AG09309 (cell line): ENCODE measurements at places on chromosomes 7 and 10.
A peak's percentile ranks its signal among the peaks of the same experiment; 100 is the strongest.

DNA sequence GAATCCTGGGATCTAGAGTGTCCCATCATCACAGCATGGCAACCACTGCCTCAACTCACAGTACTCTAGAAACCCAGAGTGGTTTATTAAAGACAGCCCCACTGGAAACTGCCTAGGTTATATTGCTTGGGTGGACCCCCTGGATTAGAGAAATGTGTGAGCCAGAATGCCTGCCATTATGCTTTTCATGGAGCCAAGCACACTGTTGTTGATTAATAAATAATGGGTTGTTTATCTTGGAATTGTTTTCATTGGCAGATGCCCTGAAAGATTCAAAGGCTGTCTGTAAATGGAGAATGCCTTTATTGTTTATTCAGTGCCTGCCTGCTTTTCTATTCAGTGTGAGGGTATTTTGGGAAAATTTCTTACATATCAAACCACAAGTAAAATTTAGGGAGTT is 52.1 kb downstream of the GNAI1 start:
- no peak for DNase-seq

DNA sequence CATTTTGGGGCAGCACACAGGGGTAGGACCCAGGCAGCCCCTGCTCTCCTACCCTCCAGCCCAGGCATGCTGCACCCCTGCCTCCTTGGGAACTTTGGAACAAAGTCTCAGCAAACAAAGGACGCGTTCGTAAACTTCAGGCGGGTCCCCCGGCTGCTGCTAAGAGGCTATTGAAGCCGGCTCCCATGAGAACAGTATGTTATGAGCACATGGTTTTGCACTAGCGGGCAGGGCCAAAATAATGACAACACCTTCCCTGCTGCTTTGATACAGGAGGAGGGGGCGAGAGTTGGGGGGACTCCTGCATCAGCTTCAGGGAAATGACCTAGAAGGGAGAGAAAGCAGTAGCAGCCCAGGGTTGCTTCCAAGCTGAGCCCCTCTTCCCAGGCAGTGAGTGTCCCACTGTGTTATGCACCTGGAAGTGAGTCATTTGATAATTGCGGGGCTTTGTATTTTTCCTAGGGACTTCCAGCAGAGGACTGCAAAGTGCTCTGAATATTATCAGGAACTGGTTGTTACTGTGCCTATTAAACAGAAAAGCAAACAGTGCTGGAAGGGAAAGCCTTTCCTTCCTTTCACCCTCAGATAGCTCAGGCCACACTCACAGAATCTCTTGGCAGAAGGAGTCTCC is 6.9 kb downstream of the ITPRIP start:
- no peak for DNase-seq

DNA sequence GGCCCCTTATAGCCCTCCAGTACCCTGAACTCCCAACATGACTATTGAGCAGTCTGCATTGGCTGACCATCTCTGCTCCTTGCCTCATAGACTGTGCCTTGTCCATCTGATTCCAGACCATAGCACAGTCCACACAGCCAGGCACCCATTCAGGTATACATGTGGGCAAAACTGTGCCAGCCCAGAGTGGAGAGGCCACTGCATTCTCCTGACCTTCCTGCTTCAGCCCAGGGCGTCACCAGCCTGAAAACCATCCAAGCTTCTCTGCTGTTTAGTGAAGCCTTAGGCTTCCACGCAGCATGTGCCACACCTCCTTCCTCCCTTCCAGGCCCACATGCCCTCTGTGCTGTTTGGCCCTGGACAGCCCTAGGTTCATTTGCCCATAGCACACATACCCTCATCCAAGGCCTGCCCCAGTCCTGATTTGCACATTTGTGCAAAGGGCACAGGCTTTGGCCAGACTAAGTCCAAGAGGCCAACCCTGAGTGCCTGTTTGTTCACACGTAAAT is 10.5 kb downstream of the DDX56 start:
- no peak for DNase-seq

- DNase-seq: peak; percentile 66
Observed at GRCh38 chr10:8392216-8392615, 337.7 kb downstream of the GATA3 start.

GRCh38 chr7:81638198-81638597 is 131.6 kb downstream of the HGF start:
- peak; percentile 92 for DNase-seq

- DNase-seq: no peak
Observed at GRCh38 chr10:112375721-112376395, 1.9 kb downstream of the ACSL5 start.

GRCh38 chr7:16063221-16063620 is 358.1 kb downstream of the CRPPA start:
- no peak for DNase-seq

DNA sequence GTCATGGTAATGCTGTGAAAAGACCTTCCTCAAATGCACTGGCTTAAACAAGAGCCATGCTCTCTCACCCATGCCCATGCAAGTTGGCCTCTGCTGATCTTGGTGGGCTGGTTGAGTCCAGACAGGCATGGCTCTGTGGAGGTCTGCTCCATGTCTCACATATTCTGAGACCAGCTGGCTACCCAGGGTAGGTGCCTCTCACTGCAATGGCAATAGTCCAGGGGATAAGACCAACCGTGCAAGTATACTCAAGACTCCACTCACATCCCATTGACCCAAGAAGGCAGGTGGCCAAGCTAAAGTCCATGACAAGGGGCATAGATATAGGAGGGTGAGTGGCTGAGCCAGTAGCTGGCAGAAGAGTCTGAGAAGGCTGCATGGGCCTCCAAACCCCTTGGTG is 14.2 kb upstream of the EBF3 start:
- DNase-seq: no peak

DNA sequence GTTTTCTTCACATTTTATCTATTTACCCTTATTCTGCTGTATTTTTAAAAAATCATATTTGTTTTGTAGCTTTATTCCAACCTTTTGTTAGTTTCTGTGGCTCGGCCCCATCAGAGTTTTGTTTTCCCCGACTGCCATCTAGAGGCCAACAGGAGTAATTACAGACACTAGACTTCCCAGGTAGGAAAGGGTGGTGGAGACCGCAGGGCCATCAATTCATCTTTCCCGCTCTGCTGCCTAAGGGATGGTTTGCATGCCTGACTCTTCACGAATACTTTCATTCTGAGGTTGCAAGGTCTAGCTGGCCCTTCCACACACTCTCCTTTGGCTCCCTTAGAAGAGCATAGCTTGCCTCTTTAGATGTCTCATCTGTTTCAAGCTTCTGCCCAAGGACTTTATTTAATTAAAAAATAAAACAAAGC is 38.3 kb downstream of the LYZL2 start:
- no peak for DNase-seq

DNA sequence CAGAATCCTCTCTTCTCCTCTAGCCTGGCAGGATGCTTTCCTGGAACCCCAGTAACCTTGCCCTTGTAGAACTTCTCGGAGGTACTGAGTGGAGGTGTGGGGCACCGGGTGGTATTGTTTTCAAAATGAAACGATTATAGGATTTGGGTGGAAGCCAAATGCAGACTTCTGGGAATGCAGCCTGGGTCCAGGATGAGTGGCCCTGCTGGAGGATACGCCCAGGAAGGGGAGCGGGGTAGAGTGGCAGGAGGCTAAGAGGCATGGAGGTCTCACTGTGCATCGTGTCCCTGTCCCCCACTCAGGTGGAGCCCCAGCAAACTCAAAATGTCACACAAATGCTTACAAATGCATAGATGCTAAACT is 109.1 kb upstream of the PPIF start:
- no peak for DNase-seq

- DNase-seq: no peak
Observed at GRCh38 chr7:32447218-32447617, 43.0 kb downstream of the LSM5 start.

DNA sequence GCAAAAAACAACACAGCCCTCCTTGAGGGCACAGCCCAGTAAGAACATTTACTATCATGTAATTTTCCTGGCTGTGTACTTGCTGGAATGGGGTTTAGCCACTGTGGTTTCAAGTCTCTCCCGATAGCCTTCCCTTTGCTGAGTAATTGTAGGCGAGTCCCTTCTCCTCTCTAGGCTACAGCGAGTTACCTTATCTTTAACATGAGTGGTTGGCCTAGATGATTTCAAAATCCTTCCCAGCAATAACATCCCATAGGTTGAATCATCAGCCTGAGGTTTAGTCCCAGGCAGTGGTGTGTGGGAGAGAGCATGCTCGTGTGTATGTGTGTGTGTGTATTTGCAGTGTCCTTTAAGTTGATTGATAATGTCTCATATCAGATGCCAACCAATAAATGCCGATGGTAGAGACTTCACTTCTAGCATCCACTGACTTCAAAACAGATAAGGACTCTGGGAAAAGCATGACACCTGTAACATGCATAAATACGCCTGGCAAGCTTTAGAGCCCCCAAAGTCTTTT is 142.9 kb upstream of the ZMIZ1 start:
- DNase-seq: peak; percentile 96

DNA sequence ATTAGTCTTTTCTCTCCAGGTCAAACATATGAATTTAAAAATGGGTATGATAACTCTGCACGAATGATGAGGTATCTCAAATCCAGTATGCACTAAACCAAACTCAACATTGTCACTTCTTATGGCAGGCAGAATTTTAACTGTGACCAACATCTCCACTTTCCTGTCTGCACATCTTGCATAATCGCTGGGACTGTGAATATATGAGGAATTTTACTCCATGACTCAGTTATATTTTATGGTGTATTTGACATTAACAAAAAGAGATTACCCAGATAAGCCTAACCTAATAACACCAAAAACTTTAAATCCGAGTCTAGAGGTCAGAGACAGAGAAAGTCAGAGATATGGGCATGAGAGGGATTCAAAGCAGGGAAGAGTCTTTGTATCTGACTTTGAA is 454.5 kb upstream of the SEMA3D start:
- no peak for DNase-seq

- DNase-seq: no peak
Observed at GRCh38 chr10:88551246-88551645, 31.9 kb downstream of the RNLS start.

- no peak for DNase-seq
Observed at GRCh38 chr10:94578790-94579189, 33.2 kb downstream of the HELLS start.

DNA sequence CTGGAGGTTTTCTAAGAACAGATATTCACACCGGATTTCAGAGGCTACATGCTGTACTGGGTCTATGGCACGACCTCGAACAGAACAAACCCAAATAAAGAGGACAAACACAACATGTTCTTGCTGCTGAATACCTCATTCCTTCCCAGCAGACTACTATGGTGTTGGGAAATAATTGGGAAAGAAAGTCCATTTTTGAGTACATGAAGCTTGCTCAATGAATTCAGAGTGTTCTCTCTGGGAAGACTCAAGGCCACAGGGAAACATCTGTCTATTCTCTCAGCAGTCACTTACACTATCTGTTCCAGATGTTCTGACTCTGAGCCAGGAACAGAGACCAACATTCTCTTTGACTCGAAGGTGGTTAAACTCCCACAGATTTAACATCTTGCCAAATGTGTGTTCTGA is 30.9 kb downstream of the LAMB1 start:
- peak; percentile 86 for DNase-seq

- DNase-seq: no peak
Observed at GRCh38 chr7:23539494-23539907, 7.7 kb upstream of the TRA2A start.

DNA sequence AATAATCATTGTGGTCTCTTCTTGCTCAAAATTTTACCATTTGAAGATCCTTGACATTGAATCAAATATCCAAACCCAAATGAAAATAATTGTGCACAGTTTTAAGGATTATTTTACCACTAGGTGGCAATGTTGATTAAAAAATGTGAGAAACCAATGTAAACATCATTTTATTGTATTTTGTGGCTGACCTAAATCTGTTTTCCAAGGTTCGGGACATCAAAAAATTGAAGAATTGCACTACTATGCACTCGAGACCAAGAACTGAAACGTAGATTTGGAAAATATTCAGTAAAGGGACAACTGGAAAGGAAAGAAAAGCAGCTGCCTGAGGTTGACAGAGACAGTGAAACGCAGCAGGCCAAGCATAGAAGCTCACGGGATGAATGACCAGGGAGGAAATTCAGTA is 259.3 kb downstream of the SNX13 start:
- no peak for DNase-seq

DNA sequence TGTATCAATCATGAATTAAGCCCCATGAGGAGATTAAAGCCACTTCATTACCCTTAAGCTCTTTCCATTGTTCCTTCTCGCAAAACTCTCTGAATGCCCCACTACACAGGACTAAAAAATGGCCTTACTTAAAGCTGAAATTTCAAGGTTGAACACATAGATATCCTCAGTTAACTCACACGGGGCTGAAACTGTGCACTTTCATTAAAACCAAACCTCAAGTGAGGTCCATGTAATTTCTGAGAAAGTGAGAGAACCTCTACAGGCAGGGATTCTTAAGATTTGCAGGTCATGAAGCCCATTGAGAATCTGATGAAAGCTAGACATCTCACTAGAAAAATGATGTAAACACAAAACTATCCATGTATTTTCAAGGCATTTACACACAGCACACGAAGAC is 15.9 kb downstream of the DENND11 start:
- no peak for DNase-seq

DNA sequence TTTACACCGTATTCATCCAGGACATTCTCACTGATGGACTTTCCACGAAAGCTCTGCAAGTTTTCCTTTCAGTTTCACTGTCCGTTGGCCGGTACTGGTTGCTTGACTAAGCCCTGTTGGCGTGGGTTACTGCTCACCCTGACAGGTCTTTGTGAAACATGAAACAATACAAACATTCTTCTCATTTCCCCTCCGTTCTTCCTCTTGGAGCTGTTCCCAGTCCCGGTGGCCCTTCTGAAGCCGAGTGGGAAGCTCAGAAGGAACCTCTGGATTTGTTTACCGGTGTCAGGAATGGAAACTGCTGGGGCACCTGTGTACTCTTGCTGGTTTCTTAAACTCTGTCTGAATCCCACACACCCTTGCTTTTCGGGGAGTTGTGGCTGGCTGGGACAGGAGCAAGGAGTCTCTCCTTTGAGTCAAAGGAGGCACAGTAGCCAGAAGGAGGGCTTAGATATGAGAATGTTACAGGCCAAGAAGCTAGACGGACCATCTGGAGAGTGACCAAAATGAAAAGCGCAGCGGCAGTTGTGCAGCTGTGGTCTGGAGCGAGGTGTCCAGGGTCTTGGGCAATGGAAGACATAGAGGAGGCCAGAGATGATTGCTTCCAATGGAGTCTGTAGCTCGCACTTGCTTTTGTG is 45.7 kb downstream of the LYZL2 start:
- peak; percentile 24 for DNase-seq

- no peak for DNase-seq
Observed at GRCh38 chr10:118916777-118917176, 112.7 kb upstream of the NANOS1 start.
